Peyer's patch (tissue), 4 donors: ENCODE measurements at places on chromosomes 2 and 18. TPM values are rescaled to one million over a fixed set of nuclear protein-coding genes. Genes with fewer than 3 reads are reported as not detected.

DNA sequence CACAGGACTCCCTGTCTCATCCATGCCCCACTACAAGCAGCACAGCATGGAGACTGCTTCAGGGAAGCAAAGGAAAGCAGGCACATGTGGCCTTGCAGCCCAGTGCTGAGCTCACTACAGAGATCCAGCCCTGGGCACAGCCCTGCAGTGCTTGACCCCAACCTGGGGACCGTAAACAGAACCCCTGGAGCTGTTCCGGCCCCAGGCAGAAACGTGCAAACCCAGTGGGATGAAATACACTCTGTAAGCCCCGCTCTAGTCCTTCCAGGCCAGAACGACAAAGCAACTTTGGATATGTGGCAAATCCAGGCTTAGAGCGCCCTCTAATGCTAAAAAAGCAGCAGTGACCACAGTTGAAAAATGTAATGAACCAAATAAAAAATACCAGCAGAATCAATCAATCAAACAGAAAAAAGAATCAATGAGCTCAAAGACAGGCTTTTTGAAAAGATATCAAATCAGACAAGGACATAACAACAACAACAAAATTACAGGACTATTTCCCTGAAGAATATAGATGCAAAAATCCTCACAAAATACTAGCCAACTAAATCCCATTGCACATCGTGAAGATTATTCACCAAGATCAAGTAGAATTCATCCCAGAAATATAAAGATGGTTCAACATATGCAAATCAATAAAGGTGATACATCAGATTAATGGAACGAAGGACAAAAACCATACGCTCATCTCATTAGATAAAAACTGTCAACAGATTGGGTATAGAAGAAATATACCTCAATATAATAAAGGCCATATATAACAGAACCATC lies 45.6 kb downstream of the ZNF519 start:
- no peak for DNase-seq
- H3K4me1 ChIP-seq: no peaks in the 10 kb centered on the region
- H3K27ac ChIP-seq: no peak overlapping the region
- H3K27me3 ChIP-seq: no peaks in the 10 kb centered on the region
- no peaks in the 10 kb centered on the region for H3K36me3 ChIP-seq

DNA sequence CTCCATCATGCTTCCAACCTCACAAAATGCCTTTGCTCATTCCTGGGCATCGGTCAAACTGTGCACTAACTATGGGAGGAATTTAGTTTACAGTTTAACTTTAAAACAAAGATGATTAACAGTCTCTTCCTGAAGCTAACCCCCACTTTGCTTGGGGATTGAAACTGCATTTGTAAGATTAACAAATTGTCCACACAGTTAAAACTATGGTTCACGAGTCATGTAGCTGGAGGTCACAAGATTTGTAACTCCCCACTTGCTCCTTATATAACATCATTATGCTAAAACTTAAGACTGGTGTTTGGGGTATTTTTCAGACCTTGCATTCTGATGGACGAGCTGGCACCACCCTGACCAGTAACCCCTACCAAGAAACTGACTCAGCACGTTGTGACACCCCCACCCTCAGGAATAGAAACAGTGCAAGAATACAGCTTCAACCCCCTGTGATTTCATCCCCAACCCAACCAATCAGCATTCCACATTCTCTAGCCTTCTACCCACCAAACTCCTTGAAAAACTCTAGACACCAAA lies 252.3 kb downstream of the MBD5 start:
- no peaks in the 10 kb centered on the region for H3K36me3 ChIP-seq
- DNase-seq: no peak
- no peaks in the 10 kb centered on the region for H3K27me3 ChIP-seq

GRCh38 chr2:75064691-75065396 lies 106.4 kb downstream of the POLE4 start:
- H3K4me3 ChIP-seq: no peak overlapping the region
- H3K4me1 ChIP-seq: no peaks in the 10 kb centered on the region
- peak; percentile 62 for DNase-seq
- no peaks in the 10 kb centered on the region for H3K36me3 ChIP-seq

GRCh38 chr2:197307933-197308521 lies 2.6 kb downstream of the ANKRD44 start:
- H3K4me3 ChIP-seq: peak overlapping the region; percentile 72
- DNase-seq: no peak
- no peaks in the 10 kb centered on the region for H3K36me3 ChIP-seq
- no peaks in the 10 kb centered on the region for H3K4me1 ChIP-seq
- H3K27me3 ChIP-seq: no peaks in the 10 kb centered on the region
- H3K27ac ChIP-seq: peak overlapping the region; percentile 90

DNA sequence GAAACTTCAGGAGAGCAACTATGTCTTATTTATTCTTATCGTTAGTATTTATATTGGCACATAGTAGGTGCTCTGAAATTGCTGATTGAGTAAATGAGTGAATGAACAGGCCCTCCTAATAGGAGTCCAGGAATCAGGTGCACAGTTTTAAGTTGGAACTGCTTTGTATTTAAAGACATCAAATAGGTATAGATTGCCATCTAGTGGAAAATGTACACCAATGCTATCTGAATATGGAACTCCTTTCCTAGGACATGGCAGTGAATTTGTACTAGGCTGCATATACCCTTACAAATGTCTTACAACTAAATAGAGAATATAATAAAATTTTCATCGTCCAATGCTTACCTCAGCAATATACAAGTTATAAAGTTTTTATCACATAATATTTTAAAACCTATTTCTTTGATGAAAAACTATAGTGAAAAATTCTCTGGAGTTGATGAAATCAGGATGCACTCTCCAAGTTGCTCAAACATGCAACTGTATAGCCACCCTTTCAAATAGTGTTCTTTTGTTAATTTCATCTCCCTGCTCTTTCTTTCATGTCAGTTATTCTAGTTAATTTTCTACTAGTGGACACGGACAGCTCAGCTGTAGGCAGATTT lies 318.9 kb upstream of the SYT4 start:
- no peaks in the 10 kb centered on the region for H3K36me3 ChIP-seq
- H3K4me3 ChIP-seq: no peak overlapping the region
- H3K4me1 ChIP-seq: no peaks in the 10 kb centered on the region

DNA sequence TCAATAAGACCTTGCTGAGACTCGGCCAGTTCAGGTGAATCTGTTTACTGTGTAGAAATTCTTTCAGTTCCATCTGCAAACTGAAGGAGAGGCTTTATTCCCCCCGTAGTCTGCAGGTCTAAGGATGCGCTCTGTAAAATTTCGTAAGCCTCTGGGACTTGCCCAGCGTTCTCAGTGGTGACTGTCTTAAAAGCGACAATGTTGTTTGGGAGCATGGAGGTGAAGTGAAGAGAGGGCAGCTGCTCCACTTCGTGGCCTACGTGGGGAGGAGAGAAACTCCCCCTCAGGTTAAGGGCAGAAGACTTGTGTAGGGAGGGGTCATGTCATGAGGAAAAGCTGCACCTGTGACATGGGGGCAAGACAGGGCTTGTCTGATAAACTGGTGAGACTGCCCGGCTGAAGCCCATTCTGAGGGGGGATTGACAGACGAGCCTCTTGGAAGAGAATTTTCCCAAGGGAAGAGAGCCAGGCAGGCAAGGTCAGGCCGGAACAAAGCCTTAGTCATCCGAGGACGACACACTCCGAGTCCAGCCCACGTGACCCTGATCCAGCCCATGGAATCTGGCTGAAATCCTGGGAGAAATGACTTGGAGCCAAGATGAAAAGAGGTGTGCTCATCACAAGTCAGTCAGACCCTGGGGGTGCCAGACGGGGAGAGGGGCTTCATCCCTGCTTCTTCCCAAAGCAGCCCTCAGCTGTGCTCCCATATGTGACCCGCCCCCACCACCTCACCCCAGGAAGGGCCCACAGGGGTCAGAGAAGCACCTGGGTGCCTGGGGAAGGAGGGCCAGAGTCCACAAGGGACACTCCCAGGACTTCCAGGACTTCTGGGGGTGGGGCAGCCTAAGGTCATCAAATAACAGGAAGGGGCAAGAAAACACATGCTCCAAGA lies 88.5 kb upstream of the SH3BP4 start:
- H3K27me3 ChIP-seq: no peaks in the 10 kb centered on the region
- H3K4me3 ChIP-seq: no peak overlapping the region
- DNase-seq: no peak
- no peaks in the 10 kb centered on the region for H3K36me3 ChIP-seq

- H3K36me3 ChIP-seq: no peaks in the 10 kb centered on the region
- peak; percentile 40 for DNase-seq
- H3K27me3 ChIP-seq: no peaks in the 10 kb centered on the region
- peak overlapping the region; percentile 10 for H3K27ac ChIP-seq
These were observed 63.9 kb upstream of the ASAP2 start for GRCh38 chr2:9142551-9143263.

- no peaks in the 10 kb centered on the region for H3K4me1 ChIP-seq
- no peak for DNase-seq
- no peak overlapping the region for H3K27ac ChIP-seq
These were observed 41.9 kb upstream of the LIMS1 start for GRCh38 chr2:108492364-108492763.

DNA sequence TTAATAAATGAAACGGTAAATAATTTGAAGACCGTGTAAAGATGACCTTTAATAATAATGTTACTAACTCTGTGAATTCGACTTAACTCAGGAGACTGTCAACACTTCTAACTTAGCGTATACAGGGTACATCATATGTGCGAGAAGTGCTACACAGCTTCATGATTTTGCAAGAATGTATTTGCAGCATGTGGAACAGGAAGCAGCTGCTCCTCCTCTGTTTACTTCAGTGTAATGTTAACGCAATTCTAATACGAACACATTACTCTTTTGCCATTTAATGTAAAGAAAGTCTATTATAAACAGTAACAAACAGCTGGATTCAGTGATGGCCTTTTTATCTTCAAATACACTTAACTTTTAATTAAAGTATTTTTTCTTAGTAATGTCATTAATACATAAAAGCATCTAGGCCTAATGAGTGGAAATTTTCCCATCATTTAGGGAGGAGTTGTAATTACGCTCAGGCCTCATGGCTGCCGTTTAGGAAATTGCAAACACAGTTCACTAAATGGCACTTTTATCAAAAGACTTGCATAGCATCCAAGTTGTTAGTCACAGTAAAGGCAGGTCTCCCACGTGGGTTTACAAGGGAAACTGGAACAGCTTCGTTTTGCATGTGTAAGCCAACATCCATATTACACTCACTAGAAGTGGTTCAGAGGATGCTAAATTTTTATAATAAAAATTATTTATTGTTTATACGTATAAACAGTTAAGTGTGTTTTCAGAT lies 635.7 kb downstream of the FBXO15 start:
- no peak overlapping the region for H3K4me3 ChIP-seq
- H3K36me3 ChIP-seq: no peaks in the 10 kb centered on the region
- no peak for DNase-seq
- H3K4me1 ChIP-seq: no peaks in the 10 kb centered on the region
- H3K27me3 ChIP-seq: no peaks in the 10 kb centered on the region

DNA sequence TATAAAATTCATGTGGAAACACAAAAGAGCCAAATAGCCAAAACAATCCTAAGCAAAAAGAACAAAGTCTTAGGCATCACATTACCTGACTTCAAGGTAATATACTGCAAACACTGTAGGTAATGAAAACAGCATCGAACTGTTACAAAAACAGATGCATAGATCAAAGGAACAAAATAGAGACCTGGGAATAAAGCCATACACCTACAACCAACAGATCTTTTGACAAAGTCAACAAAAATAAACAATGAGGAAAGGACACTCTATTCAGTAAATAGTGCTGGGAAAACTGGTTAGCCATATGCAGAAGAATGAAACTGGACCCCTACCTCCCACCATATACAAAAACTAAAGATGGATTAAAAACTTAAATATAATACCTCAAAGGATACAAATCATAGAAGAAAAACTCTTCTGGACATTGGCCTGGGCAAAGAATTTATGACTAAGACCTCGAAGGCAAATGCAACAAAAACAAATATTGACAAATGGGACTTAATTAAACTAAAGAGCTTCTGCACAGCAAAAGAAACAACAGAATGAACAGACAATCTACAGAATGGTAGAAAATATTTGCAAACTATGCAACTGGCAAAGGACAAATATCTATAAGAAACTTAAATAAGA lies 218.0 kb downstream of the PHLPP1 start:
- H3K27me3 ChIP-seq: no peaks in the 10 kb centered on the region
- no peak overlapping the region for H3K4me3 ChIP-seq
- no peaks in the 10 kb centered on the region for H3K36me3 ChIP-seq
- DNase-seq: no peak

DNA sequence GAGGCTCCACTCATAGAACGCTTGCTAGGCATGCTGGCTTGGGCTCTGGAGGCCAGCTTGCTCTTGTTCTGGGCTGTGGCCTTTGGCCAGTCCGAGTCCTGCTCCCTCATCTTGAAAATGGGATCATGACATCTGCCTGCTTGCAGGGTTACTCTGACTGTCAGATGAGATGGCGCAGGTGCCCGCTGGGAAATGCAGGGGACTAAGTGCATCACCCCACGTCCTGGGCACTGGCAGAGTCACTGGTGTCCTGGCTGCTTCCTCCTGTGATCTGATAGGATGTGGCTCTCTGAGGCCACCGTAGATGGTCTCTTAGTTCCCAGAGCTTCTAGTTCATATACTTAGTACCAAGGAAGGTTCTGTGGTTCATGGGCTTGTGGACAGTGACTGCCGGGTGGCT lies 18.5 kb downstream of the LDLRAD4 start:
- peaks cover 5% of the 10 kb centered on the region for H3K4me1 ChIP-seq
- DNase-seq: no peak
- no peaks in the 10 kb centered on the region for H3K27me3 ChIP-seq
- H3K36me3 ChIP-seq: no peaks in the 10 kb centered on the region
- no peak overlapping the region for H3K4me3 ChIP-seq
- H3K27ac ChIP-seq: no peak overlapping the region

DNA sequence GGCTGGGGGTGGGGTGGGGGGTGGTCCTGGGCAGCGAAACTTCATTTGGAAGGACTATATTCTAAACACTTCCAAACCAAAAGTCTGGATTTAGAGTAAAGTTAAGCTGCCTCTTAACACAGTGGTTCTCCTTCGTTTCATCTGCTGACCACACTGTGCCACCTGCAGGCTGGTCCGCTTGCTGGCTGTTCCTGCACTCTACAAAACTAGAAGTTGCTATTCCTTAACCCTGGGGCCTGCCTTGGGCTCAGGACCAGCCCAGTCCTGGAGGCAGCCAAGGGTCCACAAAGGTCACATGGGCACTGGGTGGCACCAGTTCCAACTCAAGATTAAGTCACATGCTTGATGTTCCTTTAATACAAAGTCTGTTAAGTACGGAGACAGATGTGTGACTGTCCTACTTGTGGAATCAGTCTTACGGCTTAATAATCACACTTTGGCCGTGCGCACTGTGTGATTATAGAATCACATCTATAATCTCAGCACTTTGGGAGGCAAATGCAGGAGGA lies 195.4 kb downstream of the FAM210A start:
- no peak overlapping the region for H3K4me3 ChIP-seq
- H3K27ac ChIP-seq: no peak overlapping the region
- H3K27me3 ChIP-seq: no peaks in the 10 kb centered on the region
- DNase-seq: no peak
- no peaks in the 10 kb centered on the region for H3K36me3 ChIP-seq

GRCh38 chr2:237818066-237818473 lies 19.5 kb downstream of the RBM44 start:
- no peaks in the 10 kb centered on the region for H3K27me3 ChIP-seq
- no peaks in the 10 kb centered on the region for H3K36me3 ChIP-seq
- H3K4me3 ChIP-seq: no peak overlapping the region
- no peak overlapping the region for H3K27ac ChIP-seq
- no peak for DNase-seq

- no peaks in the 10 kb centered on the region for H3K27me3 ChIP-seq
- H3K27ac ChIP-seq: peak overlapping the region; percentile 80
- no peaks in the 10 kb centered on the region for H3K4me1 ChIP-seq
- no peak for DNase-seq
- no peaks in the 10 kb centered on the region for H3K36me3 ChIP-seq
These were observed 51.7 kb downstream of the MYO5B start for GRCh38 chr18:50143294-50143693.

ZNF638 gene
- total RNA-seq: 539 TPM

PLCD4 gene
- 9.9 TPM for total RNA-seq

C2orf66 gene
- total RNA-seq: not detected

GCA gene
- total RNA-seq: 25.6 TPM

ASPRV1 gene
- 3.3 TPM for total RNA-seq
